ENCODE measurements at places on chromosomes 5 and 9.

- DNase-seq: no peak
Observed at GRCh38 chr5:89232139-89232603, 349.2 kb upstream of the MEF2C start.

GRCh38 chr5:99025298-99026045 lies 96.7 kb upstream of the CHD1 start:
- no peak for DNase-seq

- no peak for DNase-seq
Observed at GRCh38 chr5:178538741-178539229, 51.4 kb downstream of the COL23A1 start.

DNA sequence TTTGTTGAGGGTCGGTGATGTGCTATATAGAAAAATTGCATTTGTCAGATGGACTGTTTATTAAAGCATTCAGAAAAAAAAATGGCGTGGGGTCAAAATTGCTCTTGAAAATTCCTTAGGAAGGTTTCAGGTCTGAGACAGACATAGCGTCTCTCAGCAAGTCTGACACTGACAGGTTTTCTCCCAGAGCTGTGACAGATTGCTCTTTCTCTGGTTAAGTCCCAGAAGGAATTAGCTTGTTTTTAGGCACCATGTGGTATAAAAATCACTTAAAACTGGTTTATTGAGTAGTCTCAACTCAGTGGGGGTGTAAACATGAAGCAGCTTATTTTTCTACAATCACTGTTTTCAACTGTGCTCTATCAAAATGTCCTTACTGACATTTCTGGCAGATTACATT lies 1379.8 kb downstream of the MAT2B start:
- no peak for DNase-seq

DNA sequence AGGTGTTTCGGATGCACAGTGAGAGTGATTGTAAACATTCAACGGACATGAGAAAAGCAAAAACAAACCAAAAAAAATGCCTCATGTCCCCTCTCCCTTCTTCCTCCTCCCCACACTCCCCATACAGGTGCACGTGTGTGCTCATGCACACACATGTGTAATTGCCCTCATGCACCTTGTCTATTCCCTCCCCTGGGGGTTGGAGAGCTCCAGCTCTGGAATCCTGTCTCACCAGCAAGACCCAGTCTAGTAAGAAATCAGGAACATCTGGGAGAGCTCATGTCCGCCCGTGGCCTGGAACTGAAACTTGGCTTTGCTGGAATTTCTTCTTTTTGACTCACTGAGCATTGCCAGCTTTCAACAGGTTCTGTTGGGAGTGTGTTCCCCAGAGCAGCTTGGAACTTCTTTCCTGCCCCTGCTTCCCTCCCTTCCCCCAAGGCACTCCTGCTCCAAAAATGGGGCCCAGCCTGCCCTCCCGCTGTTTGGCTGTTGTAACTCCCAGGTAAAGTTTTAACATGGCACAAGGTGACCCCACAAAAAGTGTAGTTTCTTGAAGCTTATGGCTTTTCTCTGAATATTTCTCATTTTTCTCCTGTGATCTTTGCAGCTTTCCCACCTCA lies 190.1 kb downstream of the NR3C1 start:
- no peak for DNase-seq

DNA sequence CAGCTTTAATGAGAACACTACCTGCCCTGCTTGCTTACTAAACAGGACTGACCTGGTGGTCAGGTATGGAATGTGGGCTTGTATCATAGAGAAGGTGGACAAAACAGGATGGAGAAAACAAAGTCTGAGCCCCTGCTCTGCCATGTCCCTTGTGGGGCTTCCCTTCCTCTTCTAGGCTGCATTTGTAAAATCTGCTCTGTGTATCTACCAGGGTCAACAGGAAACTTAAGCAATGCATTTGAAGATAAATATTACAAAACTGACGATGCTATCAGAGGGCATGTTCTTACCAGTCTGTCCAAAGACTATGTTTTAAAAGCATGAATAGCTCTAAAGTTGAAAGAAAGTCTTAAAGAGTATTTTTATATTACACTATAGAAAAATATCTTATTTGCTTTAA lies 228.7 kb downstream of the DCP2 start:
- DNase-seq: no peak

DNA sequence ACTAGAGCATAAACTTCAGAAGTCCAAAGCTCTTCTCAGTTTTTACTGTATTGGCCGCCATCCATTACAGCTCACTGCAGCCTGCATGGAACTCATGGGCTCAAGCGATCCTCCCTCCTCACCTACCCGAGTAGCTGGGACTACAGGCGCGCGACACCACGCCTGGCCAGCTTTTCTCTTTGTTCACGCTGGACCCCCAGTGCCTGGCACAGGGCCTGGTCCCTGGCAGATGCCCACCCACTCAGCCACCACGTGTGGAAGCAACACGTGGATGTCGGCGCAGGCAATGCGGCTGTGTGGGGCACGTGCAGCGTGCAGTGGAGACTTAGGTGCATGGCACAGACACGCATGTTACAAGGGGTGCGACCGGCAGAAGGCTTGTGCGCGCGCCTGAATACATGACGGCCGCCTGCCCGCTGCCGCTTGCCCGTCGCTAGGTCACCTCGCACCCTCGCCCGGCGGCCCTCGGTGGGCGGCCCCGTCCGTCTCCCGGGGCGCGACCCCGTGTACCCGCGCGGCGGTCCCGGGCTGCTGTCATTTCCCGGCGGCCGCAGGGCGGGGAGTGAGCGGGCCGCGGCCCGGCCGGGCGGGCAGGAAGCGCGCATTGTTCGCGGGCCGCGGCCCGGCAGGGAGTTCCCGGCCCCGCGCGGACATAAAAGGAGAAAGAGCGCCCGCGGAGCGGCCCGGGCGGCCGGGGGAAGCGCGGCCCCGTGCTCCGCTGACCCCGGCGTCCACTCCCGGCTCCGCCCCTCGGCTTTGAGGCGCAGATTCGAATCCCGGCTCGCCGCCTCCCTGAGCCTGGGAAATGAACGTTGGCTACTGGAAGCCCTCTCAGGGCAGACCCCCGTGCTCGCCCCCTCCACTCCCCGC lies 24.1 kb upstream of the PTGS1 start:
- DNase-seq: no peak

- DNase-seq: no peak
Observed at GRCh38 chr9:117511852-117512481, 97.1 kb upstream of the ASTN2 start.

DNA sequence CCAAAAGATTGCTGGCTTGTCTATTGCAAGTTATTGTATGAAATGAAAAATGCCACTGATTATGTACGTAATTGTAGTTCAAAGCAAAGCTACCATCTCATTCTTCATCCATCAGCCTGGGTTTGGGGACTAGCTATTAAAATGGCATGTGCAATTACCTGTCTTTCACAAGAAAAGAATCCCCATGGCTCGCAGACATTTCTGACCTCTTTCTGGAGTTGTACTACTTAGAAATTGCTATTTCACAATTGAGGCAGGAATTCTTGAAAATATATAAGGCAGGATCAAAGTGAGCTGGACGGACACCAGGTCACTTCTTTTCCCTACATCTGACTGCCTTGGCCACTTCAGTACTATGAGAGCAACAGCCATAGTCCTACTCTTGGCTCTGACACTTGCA lies at the start of gene SPINK9:
SPINK9 (plus strand) TSS at position 301 of the 400 bp plus-strand sequence; CDS start at position 356, 55 bp downstream.
- no peak for DNase-seq

DNA sequence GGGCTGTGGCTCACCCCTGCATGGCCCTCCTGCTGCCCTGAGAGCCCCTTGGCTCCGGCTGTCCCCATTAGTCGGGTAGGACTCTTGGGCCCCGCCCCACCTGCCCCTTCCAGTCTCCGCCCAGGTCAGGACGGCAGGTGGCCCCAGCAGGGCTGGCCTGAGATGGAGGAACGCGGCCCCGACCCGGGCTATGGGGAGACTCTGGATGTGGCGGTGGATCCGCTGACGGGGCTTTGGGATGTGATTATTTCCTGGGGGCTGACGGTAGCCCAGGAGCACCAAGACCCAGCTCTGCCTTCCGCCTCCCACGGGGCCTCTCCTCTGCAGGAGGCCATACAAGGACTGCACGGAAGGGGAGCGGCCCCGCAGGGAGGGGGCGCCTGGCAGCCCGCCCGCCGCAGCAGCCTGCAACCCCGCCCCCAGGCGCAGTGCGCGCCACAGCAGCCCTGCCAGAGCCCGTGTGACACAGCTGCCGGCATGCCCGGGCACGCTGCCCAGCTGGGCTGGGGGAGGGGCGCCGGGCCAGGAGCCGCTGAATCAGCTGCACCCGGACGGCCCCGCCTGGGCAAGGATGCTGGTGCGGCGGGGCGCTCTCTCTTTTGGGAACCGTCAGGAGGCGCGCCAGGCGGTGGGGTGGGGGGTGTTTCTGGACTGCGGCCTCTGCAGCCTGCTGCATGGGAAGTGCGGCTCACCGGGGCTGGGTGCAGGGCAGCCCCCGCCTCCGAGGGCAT lies 9.2 kb downstream of the TMEM250 start:
- no peak for DNase-seq

DNA sequence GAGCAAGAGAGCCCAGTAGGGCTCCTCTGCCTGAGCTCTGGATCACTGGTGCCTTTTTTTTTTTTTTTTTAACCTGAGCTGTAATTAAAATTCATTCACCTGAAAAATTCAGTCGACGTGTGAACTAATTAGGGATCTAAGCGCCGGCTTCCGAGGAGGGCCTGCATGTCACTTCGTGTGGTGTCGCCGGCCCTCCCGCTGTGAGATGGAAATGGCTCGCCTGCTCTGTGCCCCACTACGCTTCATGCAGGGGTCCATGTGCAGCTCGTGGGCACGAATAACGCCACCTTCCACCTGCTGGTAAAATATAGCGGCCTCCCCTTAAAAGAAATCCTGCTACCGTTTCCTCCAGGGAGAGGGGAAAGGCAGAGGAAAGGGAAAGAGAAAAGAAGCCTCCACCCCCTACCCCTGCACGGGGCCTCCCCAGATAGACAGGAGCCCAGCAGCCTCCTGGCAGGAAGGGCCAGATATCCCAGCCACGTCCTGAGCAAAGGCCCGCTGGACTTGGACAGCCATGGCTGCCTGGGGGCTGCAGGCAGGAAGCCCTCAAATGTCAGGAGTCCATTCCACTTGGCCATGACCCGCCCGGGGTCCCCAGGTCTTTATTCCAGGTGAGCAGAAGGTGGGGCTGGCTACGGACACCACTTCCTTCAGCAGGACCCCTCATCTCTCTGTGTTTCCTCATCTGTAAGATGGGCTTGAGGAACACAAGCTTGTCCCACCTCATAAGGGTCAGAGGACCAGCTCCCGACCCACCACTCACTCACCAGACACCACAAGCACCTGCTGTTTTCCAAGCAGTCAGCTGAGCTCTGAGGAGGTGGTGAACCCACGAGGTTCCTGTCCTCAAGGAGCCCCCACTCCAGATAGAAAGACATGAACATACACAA lies 38.2 kb upstream of the ZNF354A start:
- DNase-seq: peak; percentile 63

GRCh38 chr5:4584982-4585381 lies 555.1 kb upstream of the ADAMTS16 start:
- DNase-seq: no peak

DNA sequence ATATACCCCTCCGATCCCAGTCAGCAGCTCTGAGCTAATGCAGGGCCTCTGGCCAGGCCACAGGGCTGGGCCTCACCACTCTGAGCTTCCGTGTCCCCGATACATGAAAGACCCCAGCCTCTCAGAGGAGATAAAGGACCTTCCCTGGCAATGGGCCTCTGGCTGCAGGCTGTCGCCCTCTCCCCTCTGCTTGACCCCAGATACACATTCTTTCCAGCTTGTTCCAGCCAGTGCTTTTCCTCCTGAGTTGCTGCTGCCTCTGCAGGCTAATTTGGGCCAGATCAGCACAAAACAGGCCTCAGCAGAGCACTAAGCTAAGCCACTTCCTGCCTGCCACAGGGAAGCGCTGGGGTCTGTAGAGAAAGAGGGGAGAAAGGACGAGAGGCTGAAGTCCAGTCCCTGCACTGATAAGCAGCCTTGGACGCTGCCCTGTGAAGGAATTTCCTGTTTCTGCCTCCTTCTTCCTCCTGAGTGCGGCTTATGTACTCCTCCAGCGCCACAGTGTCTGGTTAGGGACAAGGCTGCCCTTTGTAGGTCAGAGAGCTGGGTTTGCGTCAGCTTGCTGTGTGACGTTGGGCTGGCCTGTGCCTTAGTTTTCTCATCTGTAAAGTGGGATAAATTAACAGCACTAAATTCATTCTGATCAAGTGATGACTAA lies 73.0 kb upstream of the IL17B start:
- DNase-seq: no peak

DNA sequence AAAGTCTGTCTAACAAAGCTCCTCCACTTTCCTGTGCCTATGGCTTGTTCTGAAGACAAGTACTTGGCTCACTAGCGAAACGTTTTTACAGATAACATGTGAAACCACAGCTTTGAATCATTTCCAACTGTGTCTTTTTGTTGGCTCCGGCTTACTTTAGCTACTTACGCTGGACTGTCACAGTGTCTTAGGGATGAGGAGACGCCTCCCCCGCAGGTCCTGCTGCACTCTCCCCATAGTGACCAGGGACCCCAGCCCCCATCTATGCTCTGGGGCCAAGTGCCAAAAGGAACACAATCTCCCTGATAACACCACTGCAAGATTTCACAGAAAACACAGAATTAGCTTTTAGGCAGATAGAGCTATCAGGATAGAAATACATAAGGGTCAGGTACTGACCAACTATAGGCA lies 219.1 kb downstream of the ADAMTS6 start:
- no peak for DNase-seq

- no peak for DNase-seq
Observed at GRCh38 chr9:4622016-4622415, 40.1 kb upstream of the PLPP6 start.

GRCh38 chr5:161064781-161065180 lies 212.8 kb upstream of the ATP10B start:
- no peak for DNase-seq

- no peak for DNase-seq
Observed at GRCh38 chr5:166281433-166281832, 2010.0 kb upstream of the WWC1 start.

GRCh38 chr5:127094161-127094814 lies 21.0 kb upstream of the C5orf63 start:
- DNase-seq: no peak

GRCh38 chr5:52894451-52894850 lies 94.7 kb upstream of the ITGA2 start:
- DNase-seq: no peak

GRCh38 chr5:89989776-89990175 lies 419.8 kb downstream of the CETN3 start:
- no peak for DNase-seq

DNA sequence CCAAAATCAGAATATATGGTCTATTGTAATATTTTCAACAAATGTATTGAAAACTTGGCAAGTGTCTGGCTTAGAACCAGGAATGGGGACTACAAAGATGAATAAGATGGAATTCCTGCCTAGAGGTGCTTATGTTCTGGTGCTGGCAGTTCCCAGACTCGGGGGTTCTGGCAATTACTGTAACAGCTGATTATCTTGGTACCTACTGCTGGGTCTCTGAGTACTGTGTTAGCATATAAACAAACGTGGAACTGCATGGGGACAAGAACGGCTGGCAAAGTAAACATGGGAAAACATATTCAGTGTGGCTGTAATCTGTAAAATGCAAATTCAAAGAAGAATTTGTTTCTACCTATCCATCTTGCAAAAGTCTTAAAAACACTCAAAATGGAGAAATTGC lies 89.9 kb downstream of the SLC24A2 start:
- DNase-seq: no peak

DNA sequence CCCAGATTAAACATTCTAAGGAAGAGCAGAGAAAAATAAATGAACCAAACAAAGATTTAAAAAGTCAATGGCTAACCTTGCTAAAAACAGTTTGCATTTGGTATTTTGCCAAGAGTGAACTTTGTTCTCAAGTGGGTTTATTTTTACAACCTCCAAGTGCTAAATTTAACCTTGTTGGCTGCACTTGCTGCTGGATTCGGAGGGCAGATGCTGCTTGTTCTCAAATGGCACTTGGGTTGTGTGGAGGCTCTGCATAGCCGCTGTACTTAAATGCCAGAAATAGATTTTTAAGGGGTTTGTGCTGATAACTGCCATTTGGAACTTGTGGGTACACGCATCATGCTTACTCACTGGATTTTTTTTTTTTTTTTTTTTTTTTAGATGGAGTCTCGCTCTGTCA lies 13.3 kb upstream of the SPATA24 start:
- no peak for DNase-seq
